ENCODE measurements at places on chromosomes 4 and X.

DNA sequence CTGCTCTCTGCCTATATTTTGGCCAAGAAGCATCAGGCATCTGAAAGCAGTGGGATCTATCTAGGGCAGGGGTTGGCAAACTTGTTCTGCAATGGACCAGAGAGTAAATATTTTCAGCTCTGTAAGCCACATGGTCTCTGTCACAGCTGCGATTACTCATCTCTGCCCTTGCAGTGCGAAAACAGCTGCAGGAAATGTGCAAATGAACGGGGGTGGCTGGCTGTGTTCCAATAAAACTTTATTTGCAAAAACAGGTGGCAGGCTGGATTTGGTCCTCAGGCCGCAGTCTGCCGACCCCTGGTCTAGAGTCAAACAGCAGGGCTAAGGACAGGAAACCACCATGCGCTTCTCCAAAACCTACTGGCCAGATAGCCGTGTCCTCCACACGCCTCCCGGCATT, 48.6 kb downstream of the ACOX3 start:
- peak; percentile 61 for DNase-seq

DNA sequence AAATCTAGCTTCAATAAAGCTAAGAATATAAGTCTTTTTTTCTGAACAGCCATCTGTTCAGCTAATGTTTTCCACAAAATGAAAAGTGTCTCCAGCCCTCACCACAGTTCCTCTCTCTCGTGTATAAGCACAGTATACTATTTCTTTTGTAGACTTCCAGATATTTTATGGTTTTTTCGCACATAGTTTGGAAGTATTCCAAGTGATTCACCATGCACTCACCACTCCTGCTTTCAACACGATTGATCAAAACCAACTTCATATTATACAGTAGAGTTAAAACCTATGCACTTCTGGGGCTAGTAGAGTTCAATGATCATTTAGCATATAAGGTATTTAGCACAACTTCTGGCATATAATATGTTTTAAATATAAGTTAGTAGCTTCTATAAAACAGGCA, 105.8 kb upstream of the DCAF12L1 start:
- peak; percentile 80 for DNase-seq

GRCh38 chr4:106806158-106806797, 229.8 kb downstream of the DKK2 start:
- peak; percentile 56 for DNase-seq

DNA sequence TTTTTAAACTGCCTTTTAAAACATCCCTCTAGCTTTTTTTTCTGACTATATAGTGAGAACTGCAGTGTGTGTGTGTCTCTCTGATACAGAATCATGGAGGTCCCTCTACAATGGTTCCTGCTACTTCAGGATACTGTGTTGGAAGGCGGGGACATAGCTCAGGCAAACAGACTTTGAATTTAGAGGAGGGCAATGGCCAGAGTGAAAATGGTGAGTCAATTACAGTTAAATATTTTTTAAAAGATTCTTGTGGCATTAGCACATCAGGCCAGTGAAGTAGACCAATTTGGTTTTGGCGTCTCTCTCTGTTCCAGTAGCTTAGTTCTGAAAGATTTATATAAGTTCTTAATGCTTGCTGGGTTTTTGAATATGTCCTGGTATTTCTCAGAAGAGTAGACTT, 47.1 kb downstream of the ALG13 start:
- DNase-seq: peak; percentile 11

DNA sequence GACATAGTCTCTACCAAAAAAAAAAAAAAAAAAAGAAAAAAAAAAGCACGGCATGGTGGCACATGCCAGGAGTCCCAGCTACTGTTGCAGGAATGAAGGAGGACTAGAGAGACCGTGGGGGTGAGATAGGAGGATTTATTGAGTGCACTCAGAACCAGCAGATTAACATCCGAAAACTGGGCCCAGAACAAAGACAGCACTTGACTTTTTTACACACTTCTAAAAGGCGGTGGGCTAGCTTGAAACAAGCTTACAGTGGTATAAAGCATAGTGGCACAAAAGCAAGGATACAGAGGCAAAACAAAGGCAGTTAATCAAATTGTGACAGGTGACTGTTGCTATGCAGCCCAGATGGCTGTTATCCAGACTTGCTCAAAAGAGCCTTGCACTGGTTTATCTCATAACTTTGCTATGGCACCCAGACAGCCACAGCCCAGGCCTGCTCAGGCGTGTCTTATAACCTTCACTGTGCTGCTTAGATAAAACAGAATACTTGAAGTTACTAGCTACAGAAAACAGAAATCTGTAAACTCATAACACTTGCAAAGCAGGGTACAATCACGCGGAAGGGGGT, 9.9 kb upstream of the PI4K2B start:
- DNase-seq: peak; percentile 30

DNA sequence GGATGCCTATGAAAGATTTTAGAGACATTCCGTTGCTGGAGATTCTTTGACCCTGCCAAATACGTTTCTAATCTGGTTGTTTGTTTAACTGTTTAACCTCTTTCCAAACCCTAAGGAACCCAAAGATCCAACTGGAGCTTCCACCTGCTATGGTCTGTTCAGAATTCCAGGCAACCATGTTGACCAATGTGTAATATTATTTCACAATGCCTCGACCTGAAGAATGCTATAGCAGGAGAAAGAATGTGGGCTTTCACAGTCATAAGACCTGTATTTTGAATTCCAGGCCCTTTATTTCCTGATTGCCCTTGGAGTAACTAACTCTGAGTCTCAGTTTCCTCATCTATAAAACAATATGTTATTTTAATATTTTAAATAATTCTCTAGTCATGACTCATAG, 90.8 kb downstream of the COL25A1 start:
- DNase-seq: peak; percentile 46

DNA sequence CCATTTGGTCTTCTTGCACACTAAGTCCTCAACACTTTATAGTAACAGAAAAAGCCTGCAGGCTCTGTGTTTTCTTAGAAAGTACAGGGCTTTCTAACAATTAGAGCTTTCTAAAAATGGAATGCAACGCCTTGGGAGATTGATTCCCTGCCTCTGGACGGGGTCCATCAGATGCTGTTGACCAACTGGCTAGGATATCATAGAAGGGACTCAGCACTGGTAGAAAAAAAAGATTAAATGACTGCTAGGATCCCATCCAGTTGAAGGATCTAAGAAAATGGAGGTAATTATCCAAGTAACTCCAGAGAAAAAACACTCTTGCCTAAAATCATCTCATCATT, 39.5 kb downstream of the USP46 start:
- DNase-seq: no peak

DNA sequence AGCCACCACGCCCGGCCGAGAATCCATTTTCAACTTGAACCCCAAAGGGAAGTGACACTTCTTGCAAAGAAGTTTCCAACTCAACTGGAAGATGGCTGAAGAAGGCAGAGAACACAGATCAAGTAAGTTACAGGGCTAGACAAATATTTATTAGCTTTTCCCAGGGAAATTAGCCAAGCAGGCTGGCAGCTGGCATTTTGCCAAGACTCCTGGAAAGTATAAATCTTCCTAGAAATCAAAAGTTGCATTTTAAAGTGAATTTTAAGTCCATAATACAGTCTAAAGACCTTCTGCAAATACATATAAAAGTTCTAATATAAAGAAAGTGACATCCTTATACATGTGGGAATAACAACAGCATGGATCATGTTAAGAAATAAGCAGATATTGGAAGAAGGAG, 3.4 kb upstream of the MRPL1 start:
- DNase-seq: no peak

GRCh38 chrX:118554511-118554910, 58.9 kb downstream of the DOCK11 start:
- DNase-seq: no peak

DNA sequence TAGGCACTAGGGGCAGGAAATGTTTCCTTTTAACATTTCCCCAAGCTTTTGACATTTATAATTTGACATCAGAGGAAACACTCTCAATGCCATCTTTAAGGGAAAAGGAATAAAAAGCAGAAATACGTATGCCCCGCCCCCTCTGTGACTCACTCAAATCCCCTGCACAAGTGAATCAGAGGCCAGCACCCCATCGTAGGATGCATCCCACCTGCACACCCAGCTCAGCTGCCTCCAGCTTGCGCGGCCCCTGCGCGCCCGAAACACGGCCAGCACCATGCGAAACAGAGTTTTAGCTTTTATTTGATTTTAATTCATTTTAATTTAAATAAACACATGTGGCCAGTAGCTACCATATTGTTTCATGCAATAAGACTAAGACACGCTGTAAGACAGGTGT, 29.5 kb downstream of the ABLIM2 start:
- DNase-seq: no peak

- no peak for DNase-seq
These were observed 50.6 kb upstream of the PDE5A start for GRCh38 chr4:119679251-119679650.

GRCh38 chrX:85243155-85243554, 424 bp downstream of the SATL1 start:
- peak; percentile 10 for DNase-seq

- DNase-seq: no peak
These were observed 20.9 kb downstream of the NFKB1 start for GRCh38 chr4:102522031-102522440.

- no peak for DNase-seq
These were observed 76.4 kb downstream of the CXXC4 start for GRCh38 chr4:104418286-104418685.

GRCh38 chr4:6313216-6313615, 43.6 kb downstream of the WFS1 start:
- no peak for DNase-seq

DNA sequence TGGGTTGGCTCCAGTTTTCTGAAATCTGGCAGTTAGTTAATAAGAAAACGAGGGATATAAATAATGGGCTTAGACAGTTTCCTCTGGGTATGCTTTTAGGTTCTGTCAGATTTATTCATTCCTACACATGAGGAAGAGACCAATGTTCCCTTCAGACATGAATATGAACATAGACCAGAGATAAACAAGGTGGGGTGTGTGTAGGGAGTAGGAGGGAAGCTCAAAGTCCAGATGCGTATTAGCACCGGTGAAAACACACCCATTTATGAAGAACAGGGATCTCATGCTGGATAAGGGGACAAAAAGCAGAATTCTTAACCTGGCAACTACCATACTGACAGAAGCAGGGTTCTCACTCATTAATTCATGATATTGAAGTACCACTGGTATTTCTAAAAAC, 223.0 kb downstream of the SOWAHB start:
- DNase-seq: no peak

DNA sequence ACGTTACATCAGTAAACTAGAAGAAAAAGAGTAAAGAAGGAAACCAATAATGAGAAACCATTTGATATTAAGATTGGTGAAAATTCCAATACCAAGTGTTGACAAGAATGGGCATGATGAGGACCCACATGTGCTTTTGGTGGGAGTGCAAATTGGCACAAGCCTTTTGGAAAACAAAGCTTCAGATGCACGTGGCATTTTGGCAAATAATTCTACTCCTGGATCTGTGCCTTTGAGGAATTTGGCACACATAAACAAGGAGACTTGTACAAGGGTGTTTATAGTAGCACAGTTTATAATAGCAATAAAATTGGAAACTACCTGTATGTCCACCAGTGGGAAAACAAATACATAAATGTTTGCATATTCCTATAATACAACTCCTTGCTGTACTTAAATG, 324.3 kb upstream of the TAPT1 start:
- DNase-seq: no peak

DNA sequence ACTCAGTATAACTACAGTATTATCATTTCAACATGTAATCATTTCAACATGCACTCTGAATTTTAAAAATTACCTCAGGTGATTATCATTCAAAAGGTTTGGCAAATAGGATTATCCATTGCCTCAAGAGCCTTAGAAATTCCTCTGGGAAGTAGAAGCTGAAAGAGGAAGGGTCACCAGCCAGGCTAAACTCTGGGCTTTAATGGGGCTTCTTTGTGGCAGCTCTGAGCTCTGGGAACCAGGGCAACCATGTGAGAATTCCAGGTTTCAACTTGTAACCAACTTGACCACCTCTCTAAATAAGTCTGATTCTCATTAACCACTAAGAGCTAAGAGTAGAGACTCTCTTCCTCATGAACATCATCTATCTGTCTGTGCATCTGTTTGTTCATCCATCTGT, 117.2 kb upstream of the MED14 start:
- no peak for DNase-seq

GRCh38 chrX:150688911-150689451, 4.2 kb upstream of the MTMR1 start:
- peak; percentile 95 for DNase-seq

- DNase-seq: no peak
These were observed 10.9 kb upstream of the MXD4 start for GRCh38 chr4:2272828-2273120.

DNA sequence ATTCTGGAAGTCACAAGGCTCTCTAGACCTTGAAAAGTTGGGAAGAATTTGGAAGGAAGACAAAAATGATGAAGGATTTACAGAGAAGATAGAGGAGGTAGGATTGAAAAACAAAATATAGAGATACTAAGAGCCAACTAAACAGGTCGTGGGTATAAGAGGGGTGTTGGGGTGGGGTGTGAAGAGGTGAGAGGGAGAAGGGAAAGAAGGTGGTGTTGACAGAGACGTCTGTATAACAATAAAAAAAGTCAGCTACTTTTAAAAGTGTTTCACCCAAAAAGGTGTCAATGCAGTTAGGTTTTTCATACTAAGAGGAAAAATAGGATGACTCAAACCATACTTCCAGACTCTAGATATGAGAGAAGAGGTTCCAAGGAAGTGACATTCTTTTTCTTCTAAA, 33.0 kb upstream of the MAP3K15 start:
- no peak for DNase-seq

DNA sequence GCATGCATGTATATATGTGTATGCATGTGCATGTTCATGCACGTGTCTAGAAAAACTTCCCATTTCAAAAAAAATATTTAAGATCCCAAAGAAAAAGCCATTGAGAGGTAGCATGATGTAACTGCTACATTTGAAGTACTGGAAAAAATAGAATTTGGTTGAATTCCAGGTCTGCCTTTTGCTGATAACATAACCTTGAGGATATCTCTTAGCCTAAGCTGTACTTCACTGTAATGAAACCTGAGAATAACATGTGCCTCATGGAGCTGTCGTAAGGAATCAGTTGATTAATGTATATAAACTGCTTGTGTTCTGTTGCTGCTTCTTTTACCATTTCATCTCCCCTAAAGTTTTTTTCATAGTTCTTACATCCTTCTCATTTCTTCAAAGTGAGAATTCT, 351.8 kb downstream of the GRIA2 start:
- DNase-seq: no peak

- DNase-seq: no peak
These were observed 83.6 kb downstream of the JAKMIP1 start for GRCh38 chr4:6116696-6117285.

DNA sequence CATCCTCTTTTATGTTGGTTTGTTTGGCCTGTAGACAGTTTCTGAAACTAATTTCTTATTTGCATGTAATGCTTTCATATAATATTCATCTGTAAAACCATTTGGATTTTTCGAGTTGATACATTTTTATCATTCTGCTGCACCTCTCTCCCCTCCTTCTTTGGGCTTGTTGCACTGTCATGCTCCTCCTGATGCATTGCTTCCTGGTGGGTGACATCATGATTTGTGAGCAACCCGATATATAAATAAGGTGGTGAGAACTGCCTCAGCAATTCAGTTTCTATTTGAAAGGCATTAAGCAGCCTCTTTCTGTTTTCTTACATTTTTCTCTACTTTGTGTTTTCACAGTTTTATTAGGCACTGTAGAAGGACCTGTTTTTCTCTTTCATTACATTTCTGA, 515.7 kb downstream of the RPA4 start:
- peak; percentile 67 for DNase-seq

- peak; percentile 80 for DNase-seq
These were observed 12.8 kb downstream of the MTM1 start for GRCh38 chrX:150581093-150581775.

- DNase-seq: no peak
These were observed 1041.0 kb upstream of the TENM3 start for GRCh38 chr4:181202240-181202639.

- DNase-seq: peak; percentile 15
These were observed 28.1 kb downstream of the SPANXC start for GRCh38 chrX:141214196-141214595.

All from fibroblast of skin of right biceps (primary cell).